ENCODE measurements at places on chromosomes 3 and 15.
A peak's percentile ranks its signal among the peaks of the same experiment; 100 is the strongest.

- DNase-seq, result no peak
These were observed 79.0 kb downstream of the REC114 start for GRCh38 chr15:73522011-73522410.

GRCh38 chr3:31567036-31567435 is 34.3 kb downstream of the STT3B start:
- peak; percentile 58 for DNase-seq

DNA sequence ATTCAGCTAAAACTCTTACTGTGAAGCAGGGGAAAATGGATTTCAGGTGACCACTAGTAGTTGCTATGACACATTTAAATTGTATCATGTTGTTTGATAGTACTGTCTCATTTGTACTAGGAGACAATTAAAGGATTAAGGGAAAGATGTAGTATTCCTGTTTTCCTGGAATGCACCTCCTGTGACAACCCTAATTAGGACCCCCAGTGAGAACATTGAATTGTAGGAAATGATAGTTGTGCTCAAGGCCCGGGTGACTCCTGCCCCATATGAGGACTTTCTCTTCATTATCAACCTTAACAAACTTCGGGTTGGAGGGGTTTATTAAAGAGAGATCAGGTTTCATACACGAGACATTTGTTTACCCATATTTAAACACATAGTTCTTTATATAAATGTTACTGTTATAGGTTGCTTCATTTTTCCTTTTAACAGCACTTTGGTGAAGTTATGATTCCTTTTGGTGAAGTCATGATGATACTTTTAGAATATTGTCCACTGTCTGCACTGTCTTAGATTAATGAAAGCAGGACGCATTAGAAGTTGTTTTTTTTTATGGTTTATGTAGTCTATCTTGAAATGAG is 392.6 kb upstream of the NAALADL2 start:
- DNase-seq, result no peak

GRCh38 chr3:28150465-28151206 is 90.8 kb upstream of the CMC1 start:
- DNase-seq, result no peak

GRCh38 chr3:38354588-38355330 is 8.2 kb downstream of the XYLB start:
- DNase-seq, result no peak

GRCh38 chr3:155497930-155498647 is 204.6 kb upstream of the STRIT1 start:
- no peak for DNase-seq

- no peak for DNase-seq
These were observed 50.4 kb downstream of the FOXB1 start for GRCh38 chr15:60054472-60054871.

- no peak for DNase-seq
These were observed 498.6 kb downstream of the ZPLD1 start for GRCh38 chr3:102933377-102933776.

- DNase-seq, result no peak
These were observed 384.6 kb upstream of the ALCAM start for GRCh38 chr3:104982130-104982529.

- DNase-seq, result no peak
These were observed 154.9 kb downstream of the CDIN1 start for GRCh38 chr15:36734366-36734765.

DNA sequence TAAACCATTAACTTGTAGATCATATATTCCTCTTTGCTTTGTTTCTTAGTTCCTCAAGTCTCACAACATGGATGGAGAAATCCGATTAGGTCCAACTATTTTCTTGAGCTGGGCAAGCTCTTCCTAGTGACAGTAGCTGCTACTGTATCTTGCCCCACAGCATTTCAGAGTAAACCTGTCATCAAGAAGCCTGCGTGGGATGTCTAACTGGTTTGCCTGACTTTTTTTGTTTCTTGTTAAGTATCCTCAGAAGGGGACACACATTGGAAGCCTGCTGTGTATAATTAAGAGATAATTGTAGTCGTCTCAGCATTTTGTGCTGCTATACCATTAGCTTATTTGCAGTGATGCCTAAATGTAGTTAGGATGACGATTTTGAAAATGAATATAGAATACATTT is 29.3 kb upstream of the STT3B start:
- no peak for DNase-seq

DNA sequence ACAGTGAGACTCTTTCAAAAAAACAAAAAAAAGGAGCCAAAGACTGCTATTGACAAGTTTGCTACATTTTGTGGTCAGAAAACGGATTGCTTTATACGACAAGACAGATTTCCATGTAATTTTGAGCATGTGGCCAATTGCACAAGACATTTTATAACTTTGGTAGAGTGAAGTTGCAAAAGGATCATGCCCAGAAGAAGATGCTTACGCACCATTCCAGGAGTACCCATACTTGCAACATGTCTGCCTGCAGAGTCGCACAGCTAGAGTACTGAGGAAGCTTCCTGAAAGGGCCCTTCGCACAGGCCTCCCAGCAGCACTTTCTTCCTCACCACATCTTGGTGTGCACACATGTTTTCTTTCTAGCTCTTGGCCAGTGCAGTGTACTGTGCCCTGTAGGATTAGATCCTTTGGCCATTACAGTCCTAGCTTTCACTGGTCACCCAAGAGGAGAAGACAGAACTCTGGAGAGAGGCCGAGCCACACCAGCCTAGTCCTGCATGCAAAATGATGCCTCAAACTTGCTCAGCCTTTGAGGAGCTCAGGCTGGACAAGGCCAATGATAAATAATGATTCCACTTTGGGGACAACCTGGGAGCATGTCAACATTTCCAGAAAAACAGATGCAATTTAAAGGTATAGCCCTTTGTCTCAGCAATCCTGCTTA is 11.7 kb downstream of the CHDH start:
- DNase-seq, result no peak

DNA sequence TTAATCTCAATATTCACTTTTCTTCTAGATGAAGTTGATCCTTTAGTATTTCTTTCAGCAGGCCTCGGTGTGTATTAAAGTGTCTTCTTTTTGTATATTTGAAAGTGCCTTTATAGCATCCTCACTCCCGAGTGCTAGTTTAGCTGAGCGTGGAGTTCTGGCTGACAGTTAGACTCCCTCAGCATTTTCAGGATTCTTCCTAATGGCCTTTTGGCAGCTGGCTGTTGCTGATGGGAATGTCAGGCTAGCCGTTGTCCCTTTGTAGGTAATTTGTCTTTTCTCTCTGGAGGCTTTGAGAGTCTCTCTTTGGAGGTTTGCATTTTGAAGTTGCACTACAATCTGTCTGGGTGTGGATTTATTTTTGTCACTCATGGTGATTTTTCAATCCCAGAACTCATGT is 94.4 kb downstream of the SRGAP3 start:
- no peak for DNase-seq

- DNase-seq, result no peak
These were observed 98.6 kb downstream of the OSBPL10 start for GRCh38 chr3:31882431-31882830.

GRCh38 chr3:32421991-32422859 is 30.6 kb downstream of the CMTM7 start:
- DNase-seq, result no peak

GRCh38 chr3:134839422-134839821 is 44.4 kb downstream of the EPHB1 start:
- DNase-seq, result no peak

DNA sequence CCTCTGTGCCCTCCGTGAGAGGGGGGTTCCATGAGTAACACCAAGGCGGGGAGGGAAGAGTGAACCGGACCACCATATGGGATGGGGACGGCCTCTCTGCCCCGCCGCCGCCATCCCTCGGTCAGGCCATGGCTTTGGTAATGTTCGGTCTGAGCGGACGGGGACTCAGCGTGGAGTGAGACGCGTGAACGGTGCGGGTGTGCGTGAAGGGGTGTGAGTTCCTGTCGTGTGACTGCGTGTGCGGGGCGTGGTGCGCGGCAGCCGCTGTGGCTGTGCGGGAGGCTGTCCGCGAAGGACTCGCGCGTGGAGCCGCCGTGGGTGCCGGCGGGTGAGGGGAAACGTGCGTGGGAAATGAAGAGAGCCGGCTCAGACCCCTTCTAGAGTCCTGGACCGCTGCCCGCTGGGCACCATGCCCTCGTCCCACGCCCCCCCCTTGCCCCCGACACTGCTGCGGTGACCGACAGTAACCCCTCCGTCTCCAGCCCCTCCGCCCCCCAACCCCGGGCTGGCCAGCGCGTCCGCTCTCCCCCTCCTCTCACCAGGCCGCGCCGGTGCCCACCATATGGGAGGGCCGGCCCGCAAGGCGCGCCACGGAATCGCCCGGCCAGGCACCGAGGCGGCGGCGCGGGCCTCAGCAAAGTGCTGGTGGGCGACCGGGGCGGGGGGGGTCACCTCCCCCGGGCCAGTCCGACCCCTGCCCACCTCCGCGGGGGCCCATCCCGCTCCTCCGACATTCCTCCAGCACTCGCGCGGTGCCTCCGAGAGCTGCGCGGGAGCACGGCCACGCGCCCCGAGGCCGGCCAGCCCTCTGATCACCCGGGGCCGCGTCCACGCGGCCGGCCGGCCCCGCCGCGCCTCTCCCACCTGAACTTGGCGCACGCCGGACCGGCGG is 589 bp downstream of the KLF15 start:
- no peak for DNase-seq

GRCh38 chr15:32765236-32765635 is 47.4 kb downstream of the GREM1 start:
- DNase-seq, result no peak

- DNase-seq, result no peak
These were observed 25.7 kb downstream of the DCLK3 start for GRCh38 chr3:36738702-36739101.

- no peak for DNase-seq
These were observed 113.8 kb downstream of the SNRK start for GRCh38 chr3:43400167-43400566.

DNA sequence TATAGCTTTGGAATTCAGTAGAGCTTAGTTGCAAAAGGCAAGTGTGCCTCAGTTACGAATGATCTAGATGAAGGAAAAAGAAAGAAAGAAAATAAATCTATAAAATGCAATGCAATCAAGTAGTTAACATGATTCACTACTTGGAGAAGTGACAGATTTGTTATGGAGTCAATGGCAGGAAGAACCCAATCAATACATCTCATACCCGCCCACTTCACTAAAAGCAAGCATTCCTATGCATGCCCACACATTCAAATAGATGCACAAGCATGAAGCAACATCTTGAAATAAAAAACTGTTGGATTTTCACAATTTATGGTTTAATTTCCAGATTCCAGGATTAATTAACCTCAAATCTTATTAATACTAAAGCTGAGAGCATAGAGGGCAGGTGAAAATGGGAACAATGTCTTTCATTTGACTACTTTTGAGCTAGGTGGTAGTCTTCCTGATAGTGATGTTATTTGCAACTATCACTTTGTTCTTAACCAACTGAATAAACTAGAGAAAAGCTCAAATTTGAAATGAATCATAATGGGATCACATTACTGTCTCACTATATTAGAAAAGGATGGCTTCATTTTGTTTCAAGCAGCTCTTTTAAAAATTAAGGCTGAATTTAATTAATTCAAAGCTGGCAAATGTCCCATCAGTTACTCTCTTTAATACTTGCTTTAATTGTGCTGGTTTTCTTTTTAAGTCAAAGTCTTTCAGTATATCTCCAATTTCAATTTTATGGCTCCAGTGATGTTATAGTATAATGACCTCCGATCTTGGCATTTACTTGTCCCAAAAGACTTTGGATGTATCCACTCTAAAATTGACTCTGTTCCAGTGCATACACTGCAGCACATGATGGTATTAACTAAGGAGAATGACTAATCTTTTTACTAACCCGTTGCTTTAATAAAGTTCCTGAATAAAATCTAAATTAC is 46.7 kb upstream of the CCDC50 start:
- DNase-seq, result no peak

DNA sequence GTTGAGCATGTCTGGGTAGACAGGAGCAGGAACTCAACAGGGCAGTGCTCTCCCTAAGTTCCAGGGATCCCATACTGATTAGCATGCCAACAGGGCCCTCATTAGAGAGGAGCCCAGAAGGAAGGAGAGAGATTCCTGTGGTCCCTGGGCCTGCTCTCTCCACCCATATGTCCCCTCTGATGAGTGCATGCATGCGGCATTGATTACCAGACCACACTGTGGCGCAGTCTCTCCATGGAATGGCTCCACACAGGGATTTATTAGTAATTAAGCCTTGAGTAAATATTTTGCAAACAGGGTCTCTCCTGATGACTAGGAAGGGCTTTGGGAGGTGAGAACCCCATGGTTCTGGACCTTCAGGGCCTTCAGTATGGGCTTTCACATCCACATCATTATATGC is 60.0 kb upstream of the ST8SIA2 start:
- no peak for DNase-seq

- DNase-seq, result no peak
These were observed 119.3 kb downstream of the SERPINI1 start for GRCh38 chr3:167854846-167855245.

DNA sequence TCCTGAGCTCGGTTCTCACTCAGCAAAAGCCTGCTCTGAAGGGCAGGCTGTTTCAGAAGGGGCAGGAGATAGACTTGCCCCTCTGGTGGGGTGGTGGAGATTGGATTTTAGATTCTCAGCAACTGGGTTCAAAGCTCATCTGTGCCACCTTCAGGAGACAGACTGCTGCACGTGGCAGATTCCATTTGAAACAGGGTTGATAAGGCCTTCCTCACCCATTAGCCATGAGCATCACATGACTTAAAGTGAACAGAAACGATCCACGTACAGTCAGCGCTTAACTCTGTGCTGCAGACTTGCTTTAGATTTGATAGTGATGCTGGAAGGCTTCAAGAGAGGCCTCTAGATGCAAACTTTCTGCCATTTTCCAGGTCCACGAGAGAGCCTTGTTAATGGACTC is 35.0 kb upstream of the MGLL start:
- DNase-seq, result no peak

DNA sequence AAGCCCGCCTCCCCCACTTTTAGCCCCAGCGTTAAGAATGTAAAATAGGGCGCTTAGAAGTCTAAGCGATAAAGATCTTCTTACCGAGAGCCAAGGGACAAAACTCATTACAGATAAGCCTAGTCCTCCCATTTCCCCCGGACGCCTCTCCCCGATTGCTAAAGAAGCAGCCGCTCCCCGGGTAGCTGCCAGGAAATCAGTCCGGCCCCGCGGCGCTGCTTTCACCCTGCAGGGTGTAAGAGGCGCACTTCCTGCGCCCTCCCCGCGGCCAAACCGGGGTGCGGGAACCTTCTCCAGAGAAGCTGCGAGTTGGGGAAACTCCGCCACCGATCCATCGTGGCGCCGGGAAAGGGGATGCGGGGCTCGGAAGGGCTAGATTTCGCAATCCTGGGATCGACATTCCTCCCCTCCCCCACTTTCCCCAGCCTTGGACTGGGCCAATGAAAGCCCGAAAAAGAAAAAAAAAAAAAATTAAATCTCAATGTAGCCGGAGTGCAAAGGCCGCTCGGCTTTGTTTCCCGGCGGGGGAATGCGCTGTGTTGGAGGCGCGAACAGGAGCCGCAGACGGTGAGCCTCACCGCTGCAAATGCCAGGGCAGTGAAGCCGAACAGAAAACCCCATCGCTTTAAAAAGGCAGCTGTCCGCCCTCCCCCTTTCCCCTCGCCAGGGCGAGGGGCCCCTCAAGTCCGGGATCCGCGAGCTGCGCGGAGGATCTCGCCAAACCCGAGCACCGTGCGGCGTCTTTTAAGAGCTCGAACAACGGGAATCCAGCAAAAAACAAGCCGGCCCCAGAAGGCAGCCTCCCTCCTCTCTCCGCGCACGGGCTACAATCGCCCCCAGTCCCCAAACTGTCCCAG is 626 bp upstream of the PTPRG start:
- DNase-seq, result peak; percentile 59

Measured in activated CD8-positive, alpha-beta T cell treated with anti-CD3 and anti-CD28 coated beads for 36 hours (primary cell).